HCT116 (cell line): ENCODE measurements at places on chromosomes 6 and 20. TPM values are rescaled to one million over a fixed set of nuclear protein-coding genes. Genes with fewer than 3 reads are reported as not detected.
A peak's percentile ranks its signal among the peaks of the same experiment; 100 is the strongest.

Gene DLK2
- 1.6 TPM for total RNA-seq

Gene NMBR
- total RNA-seq: not detected

GRCh38 chr6:129575378-129576118, 134.4 kb downstream of the ARHGAP18 start:
- no peaks in the 10 kb centered on the region for H3K27me3 ChIP-seq
- no peak overlapping the region for H3K4me3 ChIP-seq
- peaks cover 15% of the 10 kb centered on the region for H3K36me3 ChIP-seq
- peak overlapping the region; percentile 40 for H3K27ac ChIP-seq
- peak; percentile 27 for DNase-seq

DNA sequence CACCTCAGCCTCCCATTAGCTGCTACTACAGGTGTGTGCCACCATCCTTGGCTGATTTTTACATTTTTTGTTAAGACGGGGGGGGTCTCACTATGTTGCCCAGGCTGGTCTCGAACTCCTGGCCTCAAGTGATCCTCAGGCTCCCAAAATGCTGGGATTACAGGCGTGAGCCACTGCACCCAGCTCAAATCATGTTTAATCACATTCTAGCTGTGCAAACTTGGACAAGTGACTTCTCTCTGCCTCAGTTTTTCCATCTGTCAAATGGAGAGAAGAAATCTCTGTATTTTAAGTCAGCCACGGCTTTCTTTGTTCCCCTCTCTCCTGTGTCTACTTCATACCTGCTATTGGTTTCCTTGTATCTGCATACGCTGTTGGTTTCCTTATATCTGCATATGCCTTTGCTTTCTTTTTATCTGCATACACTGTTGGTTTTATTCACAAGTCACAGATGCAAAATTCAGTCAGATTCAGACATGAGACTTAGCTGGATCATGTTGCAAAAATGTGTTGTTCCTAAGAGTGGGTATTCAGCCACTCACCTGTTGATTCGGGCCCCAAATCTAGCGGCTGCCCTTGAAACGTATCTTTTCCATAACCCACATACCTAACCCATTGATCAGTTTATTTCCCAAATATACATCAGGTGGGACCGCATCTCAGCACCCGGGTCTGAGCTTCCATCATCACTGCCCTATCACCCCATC, 30.2 kb downstream of the SULF2 start:
- no peaks in the 10 kb centered on the region for H3K4me1 ChIP-seq
- H3K27ac ChIP-seq: no peak overlapping the region
- H3K4me3 ChIP-seq: no peak overlapping the region

- H3K27ac ChIP-seq: no peak overlapping the region
- H3K4me3 ChIP-seq: no peak overlapping the region
- no peaks in the 10 kb centered on the region for H3K4me1 ChIP-seq
- no peak for DNase-seq
These were observed 358.2 kb downstream of the ARHGAP18 start for GRCh38 chr6:129351807-129352206.
